Prostate gland (tissue), 2 donors: ENCODE measurements at places on chromosomes 3 and 15. TPM values are rescaled to one million over a fixed set of nuclear protein-coding genes. Genes with fewer than 3 reads are reported as not detected.

The CKMT1B gene
- 3.5 TPM for total RNA-seq

The TRPM1 gene
- 5.5 TPM for total RNA-seq

The WHAMM gene
- total RNA-seq = 13.5 TPM

The ANKUB1 gene
- total RNA-seq = not detected

The OXTR gene
- total RNA-seq = 3.5 TPM

The XXYLT1 gene
- 22.7 TPM for total RNA-seq

The PRSS50 gene
- total RNA-seq = 0.80 TPM

The CDHR4 gene
- total RNA-seq = not detected

The DCLK3 gene
- not detected for total RNA-seq

The GOLGA6B gene
- not detected for total RNA-seq

The TPM1 gene
- 629 TPM for total RNA-seq

The ESYT3 gene
- 1.1 TPM for total RNA-seq

The SPINK8 gene
- 4.9 TPM for total RNA-seq

The LINS1 gene
- total RNA-seq = 15.5 TPM

The SEMA3G gene
- total RNA-seq = 3.5 TPM

The PLA2G4F gene
- 16.0 TPM for total RNA-seq

The RUVBL1 gene
- total RNA-seq = 28.1 TPM

The NUP210 gene
- 31.2 TPM for total RNA-seq

The CADM2 gene
- total RNA-seq = 0.27 TPM

The UCN2 gene
- 1.6 TPM for total RNA-seq

The BFSP2 gene
- not detected for total RNA-seq

The OIP5 gene
- total RNA-seq = 4.6 TPM

The HDAC11 gene
- 19.4 TPM for total RNA-seq

The DUOX2 gene
- 2.5 TPM for total RNA-seq

The LIPH gene
- total RNA-seq = 19.6 TPM

The LRRC3B gene
- total RNA-seq = 1.5 TPM

The NR1I2 gene
- not detected for total RNA-seq
